Trophoblast cell (in vitro differentiated cells and primary cell): ENCODE measurements at places on chromosomes 4 and X.

GRCh38 chrX:5958523-5958922 is 270.1 kb downstream of the NLGN4X start:
- no peak for DNase-seq

DNA sequence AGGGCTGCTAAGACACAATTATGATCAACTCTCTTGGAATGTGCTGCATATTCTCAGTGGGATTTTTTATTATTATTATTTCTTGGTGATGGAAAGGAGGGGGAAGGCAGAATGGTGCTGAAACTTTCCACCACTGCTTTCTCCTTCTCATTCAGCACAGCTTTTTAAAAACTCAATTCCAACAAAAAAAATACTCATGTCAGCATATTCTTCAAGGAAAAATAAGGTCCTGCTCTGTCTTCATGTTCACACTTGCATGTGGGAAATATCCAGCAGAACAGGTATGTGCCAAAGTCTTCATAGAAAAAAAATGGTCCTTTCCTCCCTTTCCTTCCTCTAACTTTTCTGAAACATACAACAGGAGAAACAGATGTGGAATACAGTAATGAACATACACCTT is 144.0 kb upstream of the ADAMTS3 start:
- no peak for DNase-seq

DNA sequence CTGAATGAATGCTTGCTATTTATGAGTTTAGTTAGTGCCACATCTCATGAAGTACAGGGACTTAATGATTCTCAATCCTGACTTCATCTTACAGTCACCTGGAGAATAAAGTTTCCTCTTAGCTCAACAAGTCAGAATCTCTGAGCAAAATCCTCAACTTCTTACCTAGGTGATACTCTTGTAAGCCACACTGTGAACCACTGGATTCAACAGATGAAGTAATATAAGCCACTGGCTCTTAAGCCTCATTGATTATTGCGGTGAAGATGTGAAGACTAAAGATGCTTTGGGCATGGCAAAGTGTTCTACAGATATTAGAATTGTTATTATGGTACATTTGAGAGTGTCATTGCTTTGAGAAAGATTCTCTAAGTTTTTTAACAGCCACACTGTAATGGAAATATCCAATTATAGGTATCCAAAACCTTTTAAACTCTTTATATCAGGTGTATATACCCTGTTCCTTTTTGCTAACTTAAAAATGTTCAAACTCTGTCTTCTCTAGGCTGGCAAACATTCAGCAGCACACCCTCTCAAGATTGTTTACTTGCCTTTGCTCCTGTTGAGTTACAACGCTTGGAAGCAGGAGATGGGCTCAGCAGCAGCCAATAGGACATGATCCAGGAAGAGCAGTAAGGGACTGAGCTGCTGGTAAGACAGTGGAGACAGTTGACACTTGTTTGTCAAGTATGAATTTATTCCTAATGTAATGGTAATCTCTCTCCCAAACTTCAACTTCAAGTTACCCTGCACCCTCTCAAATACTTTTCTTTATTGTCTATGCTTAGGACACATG is 43.4 kb downstream of the TET2 start:
- no peak for DNase-seq

DNA sequence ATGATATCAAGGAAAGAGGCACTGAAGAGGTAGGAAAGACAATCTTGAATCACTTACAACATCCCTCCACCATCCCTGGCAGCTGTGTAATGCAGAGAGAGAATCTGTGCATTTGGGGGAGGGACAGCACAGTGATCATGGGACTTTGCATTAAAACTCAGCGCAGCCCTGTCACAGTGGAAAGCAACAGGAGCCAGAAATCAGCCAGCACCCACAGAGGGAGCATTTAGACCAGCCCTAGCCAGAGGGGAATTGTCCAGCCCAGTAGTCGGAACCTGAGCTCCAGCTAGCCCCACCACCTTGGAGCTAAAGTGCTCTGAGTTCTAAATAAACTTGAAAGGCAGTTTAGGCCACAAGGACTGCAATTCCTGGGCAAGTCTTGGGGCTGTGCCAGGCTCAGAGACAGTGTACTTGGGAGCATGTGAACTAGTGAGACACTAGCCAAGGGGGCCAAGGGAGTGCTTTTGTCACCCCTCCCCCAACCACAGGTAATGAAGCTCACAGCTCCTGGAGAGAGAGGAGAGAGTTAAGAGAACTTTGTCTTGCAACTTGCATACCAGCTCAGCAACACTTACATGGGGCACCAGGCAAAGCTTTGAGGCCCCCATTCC is 83.9 kb upstream of the FAM241A start:
- no peak for DNase-seq

- DNase-seq: no peak
Measured at GRCh38 chr4:3729882-3730226, 36.3 kb upstream of the ADRA2C start.

DNA sequence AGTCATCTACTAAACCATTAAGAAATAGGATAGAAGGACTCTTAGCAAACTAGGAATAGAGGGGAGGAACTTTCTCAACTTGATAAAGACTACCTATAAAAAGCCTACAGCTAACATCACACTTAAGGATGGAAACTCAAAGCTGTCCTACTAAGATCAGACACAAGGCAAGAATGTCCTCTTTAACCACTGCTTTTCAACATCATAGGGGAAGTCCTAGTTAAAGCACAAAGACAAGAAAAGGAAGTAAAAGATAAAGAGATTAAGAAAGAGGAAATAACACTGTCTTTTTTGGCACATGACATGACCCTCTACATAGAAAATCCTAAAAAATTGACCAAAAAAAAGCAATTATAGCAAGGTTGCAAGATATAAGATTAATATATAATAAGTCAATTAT is 136.6 kb downstream of the FBXW7 start:
- no peak for DNase-seq

DNA sequence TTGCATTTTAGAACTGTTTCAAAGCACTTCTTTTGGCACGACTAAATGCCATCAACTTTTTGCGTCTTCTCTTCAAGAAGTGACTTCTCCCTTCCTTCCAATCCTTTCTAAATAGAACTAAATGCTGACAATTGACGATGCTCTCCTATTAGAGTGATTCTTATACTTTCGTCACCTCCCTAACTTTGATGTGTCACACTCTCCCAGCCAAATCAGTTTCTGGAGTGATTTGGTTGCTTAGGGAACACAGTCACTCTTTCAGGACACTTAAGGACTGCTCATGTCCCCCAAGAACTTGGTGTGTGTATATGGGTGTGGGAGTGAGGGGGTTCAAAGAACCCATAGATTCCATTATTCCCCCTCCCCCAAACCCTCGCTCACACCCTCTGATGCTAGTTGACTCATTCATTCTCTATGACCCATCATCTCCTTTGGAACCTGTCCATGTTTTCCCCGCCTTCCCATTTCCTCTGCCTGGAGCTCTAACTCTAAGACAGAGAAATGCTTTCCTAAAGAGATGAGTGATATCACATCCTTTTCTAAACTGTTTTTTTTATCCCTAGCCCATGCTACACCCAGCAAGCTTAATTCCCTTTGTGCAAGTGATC is 26.8 kb upstream of the AREG start:
- DNase-seq: no peak

DNA sequence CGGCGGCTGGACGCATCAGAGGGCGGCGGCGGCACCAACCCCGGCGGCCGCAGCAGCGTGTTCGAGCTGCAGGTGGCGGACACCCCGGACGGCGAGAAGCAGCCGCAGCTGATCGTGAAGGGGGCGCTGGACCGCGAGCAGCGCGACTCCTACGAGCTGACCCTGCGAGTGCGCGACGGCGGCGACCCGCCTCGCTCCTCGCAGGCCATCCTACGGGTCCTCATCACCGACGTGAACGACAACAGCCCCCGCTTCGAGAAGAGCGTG is 1.9 kb downstream of the PCDH7 start:
- DNase-seq: no peak

GRCh38 chrX:29422034-29422433 is 793.3 kb upstream of the MAGEB2 start:
- DNase-seq: no peak
